Stomach (tissue), 19 donors: ENCODE measurements at places on chromosomes 3 and 15. TPM values are rescaled to one million over a fixed set of nuclear protein-coding genes. Genes with fewer than 3 reads are reported as not detected.

GRCh38 chr15:85479071-85479647 is 98.8 kb downstream of the AKAP13 start:
- H3K27ac ChIP-seq, result no peak overlapping the region
- H3K27me3 ChIP-seq, result no peaks in the 10 kb centered on the region
- H3K36me3 ChIP-seq, result no peaks in the 10 kb centered on the region
- no peak overlapping the region for H3K4me3 ChIP-seq
- peaks cover 59% of the 10 kb centered on the region for H3K4me1 ChIP-seq

Gene CHRNA7
- total RNA-seq, result 75.3 TPM

DNA sequence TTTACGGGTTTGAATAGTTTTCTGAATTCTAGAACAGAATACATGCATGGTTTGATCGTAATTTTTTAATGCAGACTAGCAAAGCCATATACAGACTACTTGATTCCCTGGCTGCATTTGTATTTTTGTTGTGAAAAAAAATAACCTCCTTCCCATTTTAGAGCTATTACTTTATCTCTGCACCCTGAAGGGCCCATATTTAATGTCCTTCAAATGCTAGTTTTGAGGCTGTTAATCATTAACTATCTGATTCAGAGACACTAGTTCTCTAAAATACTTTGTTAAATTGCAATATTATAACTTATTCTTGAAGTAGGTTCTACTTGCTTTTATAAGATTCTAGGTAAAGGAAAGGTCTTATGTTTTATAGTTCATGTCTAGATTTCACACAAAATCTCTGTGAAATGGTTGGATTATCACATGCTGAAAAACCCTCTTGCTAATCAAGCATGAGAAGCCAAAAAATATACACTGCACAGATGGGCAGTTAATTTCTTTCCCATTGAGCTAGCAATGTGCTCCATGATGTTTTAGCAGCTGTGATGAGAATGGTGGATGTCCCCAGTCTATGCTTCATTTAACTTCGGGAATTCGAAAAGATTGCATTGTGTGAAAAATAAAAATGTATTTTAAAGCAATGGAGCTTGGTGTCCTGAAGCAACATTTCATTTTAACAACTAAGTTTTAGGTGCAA is 634.0 kb upstream of the BCHE start:
- no peaks in the 10 kb centered on the region for H3K27me3 ChIP-seq
- no peak overlapping the region for H3K27ac ChIP-seq
- no peak overlapping the region for H3K4me3 ChIP-seq
- no peaks in the 10 kb centered on the region for H3K4me1 ChIP-seq

Gene SUCNR1
- 0.58 TPM for total RNA-seq

DNA sequence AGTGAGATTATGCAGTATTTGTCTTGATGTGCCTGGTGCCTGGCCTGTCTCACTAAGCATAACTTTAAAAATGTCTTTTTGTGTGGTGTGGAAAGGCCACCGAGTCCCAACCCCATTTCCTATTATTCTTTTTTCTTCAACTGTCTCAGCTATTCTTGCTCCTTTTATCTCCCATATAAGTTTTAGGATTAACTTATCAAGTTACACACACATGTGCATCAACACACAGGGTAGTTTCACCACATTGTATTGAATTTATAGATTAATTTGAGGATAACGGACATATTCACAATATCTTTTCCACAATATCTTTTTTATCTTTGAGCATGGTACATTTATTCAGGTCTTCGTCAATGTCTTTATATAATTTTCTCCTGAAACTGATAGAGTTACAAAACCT is 127.6 kb downstream of the RYR3 start:
- H3K27ac ChIP-seq, result no peak overlapping the region
- DNase-seq, result no peak
- no peaks in the 10 kb centered on the region for H3K36me3 ChIP-seq
- no peaks in the 10 kb centered on the region for H3K4me1 ChIP-seq
- no peak overlapping the region for H3K4me3 ChIP-seq

GRCh38 chr3:127411083-127411727 is 123.4 kb upstream of the PRR20G start:
- H3K27ac ChIP-seq, result no peak overlapping the region
- H3K36me3 ChIP-seq, result no peaks in the 10 kb centered on the region
- H3K4me3 ChIP-seq, result no peak overlapping the region
- DNase-seq, result no peak

Gene NR2F2
- total RNA-seq, result 96.2 TPM

DNA sequence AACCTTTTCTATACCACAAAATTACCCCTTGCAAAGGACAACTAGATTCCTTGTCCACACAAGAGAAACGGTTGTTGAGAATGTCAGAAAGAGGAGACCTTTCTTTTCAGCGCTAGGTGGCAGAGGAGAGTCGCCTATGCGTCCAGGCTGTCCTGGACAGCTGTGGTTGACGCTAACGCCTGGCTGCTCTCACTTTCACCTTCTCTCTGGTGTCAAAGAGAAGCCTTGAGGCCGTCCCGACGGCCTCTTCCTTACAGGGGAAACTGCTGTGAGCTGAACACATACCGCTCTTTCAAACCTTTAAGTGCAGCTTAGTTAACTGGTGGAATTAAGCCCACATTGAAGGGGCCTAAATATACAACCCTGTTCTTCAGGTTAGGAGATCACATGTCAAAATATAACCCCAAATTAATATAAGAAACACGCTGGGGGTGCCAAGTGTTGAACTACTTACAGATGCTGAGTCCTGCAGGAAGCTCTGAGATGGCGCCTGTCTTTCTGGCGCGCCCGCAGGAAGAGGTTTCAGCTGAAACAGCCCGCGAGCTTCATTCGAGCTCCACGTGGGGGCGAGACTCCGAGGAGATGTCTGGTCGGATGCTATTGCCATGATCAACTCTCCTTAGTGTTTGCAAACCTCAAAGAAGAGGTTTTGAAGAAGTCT is 26.1 kb upstream of the KBTBD8 start:
- DNase-seq, result peak; percentile 93
- H3K27ac ChIP-seq, result peak overlapping the region; percentile 41
- H3K27me3 ChIP-seq, result no peaks in the 10 kb centered on the region
- no peaks in the 10 kb centered on the region for H3K36me3 ChIP-seq
